ENCODE measurements at places on chromosomes 7 and 10.
A peak's percentile ranks its signal among the peaks of the same experiment; 100 is the strongest.

DNA sequence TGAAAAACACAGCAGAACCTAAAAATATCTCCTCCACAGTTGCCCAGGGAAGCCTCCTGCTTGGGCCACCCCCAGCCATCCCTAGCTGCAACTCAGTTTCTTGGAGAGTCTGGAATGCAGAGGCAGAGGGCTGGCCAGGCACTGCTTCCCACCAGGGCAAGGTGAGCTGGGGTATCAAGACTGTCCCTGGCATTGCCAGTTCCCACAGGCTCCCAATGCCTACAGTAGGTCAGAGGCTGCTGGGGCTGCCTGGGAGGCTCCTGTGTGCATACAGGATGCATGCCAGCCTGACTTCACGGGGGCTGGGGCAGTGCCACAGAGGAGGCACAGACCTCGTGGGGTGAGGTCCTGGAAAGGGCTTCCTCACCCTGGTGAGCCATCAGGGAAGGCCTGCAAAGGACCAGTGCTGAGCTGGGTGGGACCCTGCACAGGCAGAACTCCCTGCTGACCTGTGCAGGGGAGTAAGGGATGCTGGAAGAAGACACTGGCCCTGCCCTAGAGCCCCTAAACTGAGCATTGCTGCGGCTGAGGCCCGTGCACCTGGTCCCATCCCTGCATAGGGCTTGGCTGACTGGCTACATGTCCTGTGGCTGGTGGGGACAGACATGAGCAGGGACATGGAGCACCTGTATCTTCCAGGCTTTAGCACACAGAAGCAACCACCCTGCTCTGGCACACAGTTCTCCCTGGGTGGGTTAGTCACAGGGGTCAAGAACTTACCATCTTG lies 121.9 kb upstream of the RET start:
- no peak for DNase-seq

GRCh38 chr10:71982269-71983178 lies 18.3 kb downstream of the CHST3 start:
- DNase-seq, result no peak

DNA sequence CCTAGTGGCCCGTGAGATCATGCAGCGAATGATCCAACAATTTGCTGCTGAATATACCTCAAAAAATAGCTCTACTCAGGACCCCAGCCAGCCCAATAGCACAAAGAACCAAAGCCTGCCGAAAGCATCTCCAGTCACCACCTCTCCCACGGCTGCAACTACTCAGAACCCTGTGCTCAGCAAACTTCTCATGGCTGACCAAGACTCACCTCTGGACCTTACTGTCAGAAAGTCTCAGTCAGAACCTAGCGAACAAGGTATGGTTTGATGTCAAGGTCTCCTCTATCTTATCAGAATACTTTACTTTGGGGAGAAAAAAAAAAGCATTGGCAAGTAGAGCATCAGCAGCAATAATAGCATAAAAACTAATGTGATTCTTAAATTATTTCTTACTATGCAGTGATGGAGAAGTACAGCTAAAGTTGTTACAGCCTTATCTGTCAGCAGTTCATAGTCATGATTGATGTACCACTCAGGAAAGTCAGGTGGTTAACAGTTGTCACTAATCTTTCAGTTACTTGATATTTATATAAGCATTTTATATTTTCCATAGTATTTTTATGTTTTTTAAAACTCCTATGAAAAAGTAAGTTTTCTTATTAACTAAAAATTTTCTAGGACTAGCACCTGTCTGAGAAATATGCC lies 117.1 kb downstream of the LCOR start:
- DNase-seq, result no peak

DNA sequence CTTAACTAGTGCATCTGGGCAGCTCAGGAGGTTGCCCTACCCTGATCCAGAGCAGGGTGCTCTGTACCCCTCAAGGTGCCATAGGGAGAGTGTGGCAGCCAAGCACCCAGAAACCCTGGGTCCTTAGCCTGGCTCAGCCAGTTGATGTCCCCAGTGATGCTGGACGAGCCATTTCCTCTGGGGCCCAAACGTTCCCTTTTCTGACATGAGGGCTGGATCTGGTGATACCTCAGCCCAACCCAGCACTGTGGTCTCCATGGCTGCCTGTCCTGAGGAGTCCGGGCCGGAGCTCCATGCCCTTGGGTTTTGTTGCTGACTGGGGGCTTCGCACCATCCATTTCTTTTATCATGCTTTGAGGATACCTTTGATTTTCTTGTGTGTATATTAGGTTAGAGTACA lies 87.9 kb upstream of the IKZF1 start:
- no peak for DNase-seq

- DNase-seq, result no peak
Observed at GRCh38 chr7:128902761-128903585, 7.5 kb downstream of the KCP start.

DNA sequence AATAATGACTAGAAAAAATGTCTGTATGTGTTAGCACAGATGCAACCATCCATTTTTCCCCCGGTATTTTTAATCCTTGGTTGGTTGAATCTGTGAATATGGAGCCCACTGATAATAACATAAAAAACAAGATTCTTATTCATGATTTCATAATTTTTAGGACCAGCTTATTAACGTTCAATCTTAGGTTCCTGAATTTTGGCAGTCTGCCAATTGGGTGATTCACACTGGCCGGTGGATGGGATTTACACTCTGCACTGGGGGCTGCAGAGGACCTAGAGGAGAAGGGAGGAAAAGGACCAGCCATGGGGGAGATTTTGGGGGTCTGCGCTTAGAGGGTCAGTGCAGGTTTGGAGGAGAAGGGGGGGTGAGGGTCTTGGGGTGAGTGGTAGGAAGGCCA lies 327.9 kb downstream of the ACTR3B start:
- DNase-seq, result peak; percentile 33

DNA sequence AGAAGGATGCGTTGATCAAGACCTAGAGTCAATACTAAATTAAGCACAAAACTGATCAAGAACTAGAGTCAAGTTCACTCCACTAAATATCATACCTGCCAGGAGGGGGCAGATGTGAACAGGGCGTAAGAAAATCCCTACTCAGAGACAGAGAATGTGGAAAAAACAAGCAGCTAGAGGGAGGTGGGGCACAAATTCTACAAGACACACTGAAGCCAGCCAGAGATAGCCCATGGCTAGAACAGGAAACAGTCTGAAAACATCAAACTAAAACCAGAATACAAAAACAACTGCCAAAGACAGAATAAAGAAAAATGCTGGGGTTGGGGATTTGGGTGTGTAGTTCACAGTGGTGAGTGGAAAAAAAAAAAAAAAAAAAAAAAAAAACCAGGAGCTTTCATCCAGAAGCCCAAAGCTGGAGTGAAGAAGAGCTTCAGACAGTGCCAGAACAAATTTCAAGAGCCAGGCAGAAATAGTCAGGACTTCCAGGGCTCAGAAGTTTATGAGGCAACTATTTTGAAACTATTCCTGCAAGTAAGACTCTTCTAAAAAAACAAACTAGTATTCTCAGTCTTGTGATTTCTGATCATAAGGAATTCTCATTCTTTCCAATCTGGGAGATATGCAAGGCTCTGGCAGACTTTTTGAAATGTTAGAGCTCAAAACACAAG lies 118.3 kb downstream of the CCDC71L start:
- DNase-seq, result peak; percentile 76

All from Daoy (cell line).